Stimulated activated CD8-positive, alpha-beta memory T cell treated with anti-CD3 and anti-CD28 coated beads, Interleukin-4, amount 100 ng/mL, for 1 hour (primary cell): ENCODE measurements at places on chromosomes 3 and 15.

- no peak for DNase-seq
Measured at GRCh38 chr3:124429129-124429815, 301.0 kb upstream of the UMPS start.

- peak; percentile 27 for DNase-seq
Measured at GRCh38 chr3:197750396-197750831, 731 bp downstream of the FYTTD1 start.

GRCh38 chr3:17645074-17645698 lies 97.2 kb downstream of the TBC1D5 start:
- no peak for DNase-seq

DNA sequence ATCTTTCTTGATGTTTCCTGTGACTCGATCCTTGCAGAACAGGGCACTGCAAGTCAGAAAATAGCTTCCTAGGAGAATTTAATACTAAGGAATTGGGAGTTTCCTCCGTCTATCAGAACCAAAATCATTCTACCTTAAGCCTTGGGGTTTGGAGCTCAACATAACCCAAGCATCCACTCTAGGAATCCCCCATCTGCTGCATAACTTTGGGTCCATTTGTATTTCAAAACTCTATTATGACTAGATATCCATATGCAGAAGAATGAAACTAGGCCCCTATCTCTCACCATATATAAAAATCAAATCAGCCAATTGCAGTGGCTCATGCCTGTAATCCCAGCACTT lies 61.7 kb upstream of the AKAP13 start:
- DNase-seq: no peak

- DNase-seq: no peak
Measured at GRCh38 chr15:96220657-96221056, 109.8 kb upstream of the NR2F2 start.

- DNase-seq: no peak
Measured at GRCh38 chr3:55402886-55403609, 84.1 kb downstream of the WNT5A start.
